Ureter (tissue), 1 donor: ENCODE measurements at places on chromosomes 7 and 10. TPM values are rescaled to one million over a fixed set of nuclear protein-coding genes. Genes with fewer than 3 reads are reported as not detected.

The CCL26 gene
- total RNA-seq, result 1.1 TPM

The CHN2 gene
- total RNA-seq, result 34.2 TPM

The GALNT11 gene
- total RNA-seq, result 58.8 TPM

The VDAC2 gene
- 124 TPM for total RNA-seq

The ADIRF gene
- total RNA-seq, result 790 TPM

The CCDC3 gene
- total RNA-seq, result 32.4 TPM

The AZGP1 gene
- 6.2 TPM for total RNA-seq

The ITGA8 gene
- total RNA-seq, result 58.6 TPM

The ACHE gene
- total RNA-seq, result 4.0 TPM

The IL6 gene
- total RNA-seq, result 5.0 TPM

The NKX6-2 gene
- not detected for total RNA-seq

The ANKRD30A gene
- total RNA-seq, result not detected

The ANKRD61 gene
- total RNA-seq, result not detected

The NEURL1 gene
- 1.2 TPM for total RNA-seq

The WNT16 gene
- 0.10 TPM for total RNA-seq
